ENCODE measurements at places on chromosomes 16 and 17. TPM values are rescaled to one million over a fixed set of nuclear protein-coding genes. Genes with fewer than 3 reads are reported as not detected.

CDH5 gene
- total RNA-seq: not detected

CDH1 gene
- 1.5 TPM for total RNA-seq

TBC1D3I gene
- total RNA-seq: 0.22 TPM

SYCE1L gene
- 0.12 TPM for total RNA-seq

PNPO gene
- total RNA-seq: 59.4 TPM

CCL16 gene
- not detected for total RNA-seq

SCGB1C2 gene
- not detected for total RNA-seq

SPHK1 gene
- total RNA-seq: 31.6 TPM

- no peak for DNase-seq
Observed at GRCh38 chr17:17730250-17730935, 49.1 kb downstream of the RAI1 start.

DNA sequence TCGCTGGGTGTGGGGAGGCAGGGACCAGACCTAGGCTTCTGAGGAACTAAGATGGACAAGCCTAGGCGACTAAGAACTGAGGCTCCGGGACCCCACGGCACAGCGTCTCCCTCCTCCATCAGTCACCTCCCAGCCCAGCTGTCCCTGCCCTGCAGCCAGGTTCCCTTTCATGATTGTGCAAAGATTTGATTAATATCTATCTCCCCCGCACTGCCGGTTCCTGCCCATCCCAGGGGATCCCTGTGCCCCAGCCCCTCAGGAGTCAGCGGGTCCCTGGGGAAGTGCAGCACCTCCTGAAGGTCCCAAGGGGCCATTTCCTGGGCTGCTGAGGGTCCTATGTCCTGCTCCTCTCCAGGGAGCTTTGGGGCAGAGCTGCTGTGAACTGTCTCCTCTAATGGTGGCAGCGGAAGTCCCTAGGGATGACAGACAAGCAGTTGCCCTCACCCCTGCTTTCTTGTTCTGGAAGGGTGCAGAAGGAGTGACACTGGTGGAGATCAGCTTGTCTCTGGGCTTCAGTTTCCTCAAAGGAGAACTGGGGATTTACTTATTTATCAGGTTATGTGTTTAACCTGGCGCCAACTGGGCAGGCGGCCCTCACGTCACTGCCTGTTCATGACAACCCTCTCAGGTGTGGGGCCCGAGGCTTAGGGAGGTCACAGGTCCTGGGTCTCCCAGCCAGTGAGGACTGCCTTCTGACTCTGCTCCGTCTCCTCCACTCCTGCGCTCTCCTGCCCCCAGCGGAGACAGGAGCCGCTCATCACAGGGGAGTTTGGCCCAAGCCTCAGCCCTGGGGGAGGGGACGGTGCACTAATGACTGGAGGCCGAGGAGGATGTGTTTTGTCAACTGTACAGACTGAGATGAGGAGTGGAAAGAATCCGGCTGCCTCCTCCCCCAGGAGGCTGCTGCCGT lies 1.9 kb upstream of the C16orf74 start:
- DNase-seq: no peak

DNA sequence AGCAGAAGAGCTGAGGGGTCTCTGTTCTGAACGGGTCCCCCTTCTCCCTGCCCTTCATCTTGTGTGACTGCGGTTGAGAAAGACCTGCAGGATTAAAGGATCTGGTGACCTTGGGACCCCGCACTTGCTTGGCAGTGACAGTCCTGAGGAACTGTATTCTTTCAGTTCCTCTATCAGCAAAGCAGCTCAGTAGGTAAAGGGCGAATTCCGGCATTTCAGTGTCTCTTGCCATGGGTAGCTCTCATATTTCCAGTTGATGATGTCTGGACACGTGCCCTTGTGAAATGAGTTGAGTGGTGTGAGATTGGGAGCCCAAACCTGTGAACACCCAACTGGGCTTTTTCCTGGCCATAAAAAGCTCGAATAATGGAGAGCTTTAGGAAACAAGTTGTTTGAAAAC lies 135.7 kb downstream of the PRKCA start:
- DNase-seq: no peak

DNA sequence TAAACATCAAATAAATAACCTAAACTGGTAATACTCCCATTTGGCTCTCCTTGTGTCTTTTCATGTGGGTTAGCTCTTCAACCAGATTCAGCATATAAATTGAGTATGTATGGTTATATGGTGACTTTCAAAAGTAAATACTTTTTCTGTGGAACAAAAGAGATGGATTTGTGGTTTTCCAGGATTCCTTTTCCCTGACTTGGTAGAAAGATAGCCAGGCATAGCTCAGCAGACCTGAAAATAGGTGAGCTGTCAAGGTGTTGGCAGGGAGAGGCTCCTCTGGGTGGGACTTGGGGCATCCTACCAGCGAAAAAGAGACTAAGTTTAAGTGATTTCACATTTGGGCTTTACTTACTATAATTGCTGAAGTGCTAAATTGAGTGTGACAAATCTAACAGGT lies 80.3 kb downstream of the FTO start:
- DNase-seq: peak; percentile 13

GRCh38 chr16:82181461-82182185 lies 11.6 kb upstream of the MPHOSPH6 start:
- DNase-seq: no peak

DNA sequence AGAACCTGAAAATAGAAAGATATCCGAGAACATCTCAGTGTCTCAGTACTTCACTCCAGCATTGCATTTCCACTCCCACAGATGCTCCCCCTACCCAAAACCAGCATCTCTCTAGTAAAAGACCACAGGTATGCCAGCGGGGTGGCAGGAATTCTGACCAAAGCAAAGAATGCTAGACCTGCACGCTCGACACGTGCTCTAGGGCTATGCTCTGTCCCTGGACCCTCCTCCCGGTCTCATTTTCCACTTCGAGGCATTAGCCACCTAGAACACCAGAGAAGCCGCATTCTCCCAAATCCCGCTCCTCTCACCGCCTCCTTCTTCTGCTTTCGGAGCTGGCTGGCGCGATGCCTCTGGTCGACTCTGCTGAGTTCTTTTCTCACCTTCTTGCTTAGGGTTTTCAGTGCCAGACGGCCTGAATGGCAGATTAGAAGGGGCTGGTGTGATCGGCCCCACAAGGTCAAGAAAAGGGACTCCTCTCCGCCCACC lies 487 bp downstream of the TSR1 start:
- DNase-seq: peak; percentile 16

- DNase-seq: no peak
Observed at GRCh38 chr16:65297453-65297852, 175.6 kb upstream of the CDH11 start.

GRCh38 chr17:78748048-78748729 lies 33.9 kb downstream of the CYTH1 start:
- DNase-seq: no peak

GRCh38 chr17:53516636-53517035 lies 306.1 kb upstream of the KIF2B start:
- DNase-seq: peak; percentile 19

GRCh38 chr17:19533718-19534561 lies at the start of gene SLC47A1:
TSS of gene SLC47A1 (plus strand) at chr17:19533854. CDS start at chr17:19533940, 86 bp downstream.
- no peak for DNase-seq

- DNase-seq: no peak
Observed at GRCh38 chr16:30353438-30354129, 1.5 kb downstream of the CD2BP2 start.

GRCh38 chr17:39231591-39232551 lies 6.1 kb upstream of the STAC2 start:
- no peak for DNase-seq

GRCh38 chr17:58284613-58285421 lies 4.1 kb upstream of the MPO start:
- no peak for DNase-seq
